ENCODE measurements at places on chromosomes 4 and X.

DNA sequence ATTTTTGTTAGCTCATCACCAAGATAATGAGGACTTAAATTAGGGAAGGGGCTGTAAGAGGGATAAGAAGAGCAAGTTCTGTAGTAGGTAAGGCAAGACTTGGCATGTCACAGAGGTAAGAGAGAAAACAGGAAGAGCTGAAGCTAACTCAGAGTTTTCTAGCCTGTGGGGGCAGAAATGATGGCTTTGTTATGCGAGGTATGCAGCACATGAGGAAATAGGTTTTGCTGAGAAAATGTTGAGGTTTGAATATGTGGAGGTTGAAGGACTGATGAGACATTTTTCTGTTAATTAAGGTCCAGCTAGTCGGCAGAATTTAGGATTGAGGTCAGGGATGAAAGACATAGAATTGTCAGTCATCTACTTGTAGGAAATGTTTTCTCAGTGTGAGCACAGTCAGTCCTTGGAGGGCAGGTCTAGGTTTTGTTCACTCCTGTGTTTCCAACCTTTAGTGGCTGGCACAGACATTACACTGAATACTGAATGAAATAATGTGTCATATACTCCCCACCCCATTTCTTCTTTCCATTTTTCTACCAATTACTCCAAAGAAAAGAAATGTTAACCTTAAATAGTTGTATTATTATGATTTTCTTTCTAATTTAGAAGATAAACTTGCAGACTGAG lies 154.0 kb upstream of the AADAT start:
- DNase-seq: no peak

DNA sequence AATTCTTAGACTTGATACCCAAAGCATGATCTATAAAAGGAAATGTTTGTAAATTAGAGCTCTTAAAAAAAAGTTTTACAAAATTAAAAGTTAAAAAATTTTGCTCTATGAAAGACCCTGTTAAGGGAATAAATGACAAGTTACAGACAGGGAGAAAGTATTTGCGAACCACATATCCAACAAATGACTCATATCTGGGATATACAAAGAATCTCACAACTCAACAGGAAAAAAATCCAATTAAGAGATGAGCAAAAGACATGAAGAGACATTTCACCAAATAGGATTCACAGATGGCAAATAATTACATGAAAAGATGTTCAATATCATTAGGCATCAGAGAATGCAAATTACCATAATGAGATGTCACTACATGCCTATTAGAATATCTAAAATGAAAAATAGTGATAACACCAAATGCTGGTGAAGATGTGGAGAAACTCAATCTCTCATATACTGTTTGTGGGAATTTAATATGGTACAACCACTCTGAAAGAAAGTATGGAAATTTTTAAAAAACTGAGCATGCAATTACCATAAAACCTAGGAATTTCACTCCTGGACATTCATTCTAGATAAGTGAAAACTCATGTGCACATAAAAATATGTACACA lies 100.8 kb upstream of the EOLA2 start:
- no peak for DNase-seq

- no peak for DNase-seq
Measured at GRCh38 chrX:70332600-70332999, 42.7 kb downstream of the KIF4A start.

DNA sequence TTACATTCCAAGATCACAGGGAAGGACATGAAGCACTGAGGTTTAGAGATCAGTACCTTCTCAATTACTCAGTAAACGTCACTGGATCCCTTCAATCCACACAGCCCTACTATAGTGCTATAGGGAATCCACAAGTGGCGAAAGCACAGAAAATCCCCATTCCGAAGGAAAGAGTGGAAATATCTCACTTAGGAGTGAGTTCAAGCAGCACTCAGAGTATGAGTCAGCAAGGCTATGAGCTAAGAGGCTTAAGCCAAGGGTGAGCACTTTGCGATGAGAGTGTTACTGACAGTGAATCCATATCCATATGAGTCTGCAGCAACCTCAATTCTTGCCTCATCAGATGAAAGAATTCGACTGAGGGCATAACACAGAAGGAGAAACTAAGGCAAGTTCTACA lies 165.1 kb downstream of the VSIG4 start:
- no peak for DNase-seq

DNA sequence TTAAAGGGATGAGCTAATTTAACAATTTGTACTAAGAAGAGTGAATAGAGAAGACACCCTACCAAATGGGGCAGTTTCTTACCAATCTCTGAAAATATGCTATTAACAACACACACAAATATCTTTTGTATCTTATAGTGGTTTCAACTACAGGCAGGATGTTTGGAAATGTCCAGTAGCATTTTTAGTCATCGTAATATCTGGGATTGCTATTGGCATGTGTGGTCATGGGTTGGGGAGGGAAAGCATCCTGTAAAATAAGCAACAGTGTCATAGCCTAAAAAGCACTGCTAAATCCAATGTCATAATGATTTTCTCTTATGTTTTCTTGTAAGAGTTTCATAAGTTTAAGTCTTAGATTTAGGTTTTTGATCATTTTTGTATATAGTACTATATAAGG lies 29.3 kb upstream of the ABCG2 start:
- DNase-seq: no peak

DNA sequence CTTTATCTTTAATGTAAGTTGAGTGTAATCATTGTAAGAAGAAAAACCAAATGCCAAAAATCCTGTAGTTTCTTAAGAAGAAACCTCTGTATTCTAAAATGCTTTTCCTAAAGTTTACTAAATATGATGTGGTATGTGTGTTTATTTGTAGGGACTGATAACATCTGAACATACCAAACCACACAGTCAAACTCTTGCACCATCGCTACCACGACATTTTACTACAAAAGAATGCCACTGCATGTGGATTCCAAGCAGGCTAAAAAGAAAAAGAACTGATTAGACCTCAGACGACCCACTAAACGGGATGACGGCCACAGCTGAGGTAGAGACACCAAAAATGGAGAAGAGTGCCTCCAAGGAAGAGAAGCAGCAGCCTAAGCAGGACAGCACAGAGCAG lies 46.1 kb downstream of the LAS1L start:
- DNase-seq: no peak

DNA sequence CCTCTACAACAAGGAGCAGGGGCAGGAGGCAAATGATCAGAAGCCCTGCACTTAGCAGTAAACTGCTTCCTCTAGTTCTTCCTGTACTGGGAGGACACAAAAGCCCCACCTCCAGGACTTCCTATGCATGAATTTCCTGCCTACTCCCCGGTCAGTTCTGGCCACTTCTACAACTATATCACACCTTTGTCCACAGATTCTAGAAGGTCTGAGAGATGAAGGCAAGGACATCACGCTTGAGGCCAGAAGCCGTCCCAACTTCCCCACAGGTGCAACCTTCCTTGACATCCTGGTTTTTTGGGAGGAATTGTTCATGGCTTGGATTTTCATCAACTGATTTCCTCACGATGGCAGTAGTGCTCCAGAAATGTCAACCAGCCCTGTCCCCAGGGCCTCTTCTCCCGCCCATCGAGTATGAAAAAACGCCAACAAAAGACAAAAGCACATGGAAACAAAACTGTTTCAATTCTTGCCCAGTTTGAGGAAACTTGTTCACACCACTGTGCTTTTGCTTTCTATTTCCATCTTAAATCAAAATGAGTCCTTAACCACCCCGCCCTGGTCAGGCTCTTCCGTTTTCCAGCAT lies 206.5 kb upstream of the STK26 start:
- no peak for DNase-seq

GRCh38 chrX:53558646-53559045 lies 124.5 kb upstream of the HSD17B10 start:
- DNase-seq: no peak

GRCh38 chrX:29231800-29232199 lies 644.6 kb downstream of the IL1RAPL1 start:
- DNase-seq: no peak

GRCh38 chr4:169115897-169116254 lies 105.8 kb upstream of the CBR4 start:
- DNase-seq: no peak

DNA sequence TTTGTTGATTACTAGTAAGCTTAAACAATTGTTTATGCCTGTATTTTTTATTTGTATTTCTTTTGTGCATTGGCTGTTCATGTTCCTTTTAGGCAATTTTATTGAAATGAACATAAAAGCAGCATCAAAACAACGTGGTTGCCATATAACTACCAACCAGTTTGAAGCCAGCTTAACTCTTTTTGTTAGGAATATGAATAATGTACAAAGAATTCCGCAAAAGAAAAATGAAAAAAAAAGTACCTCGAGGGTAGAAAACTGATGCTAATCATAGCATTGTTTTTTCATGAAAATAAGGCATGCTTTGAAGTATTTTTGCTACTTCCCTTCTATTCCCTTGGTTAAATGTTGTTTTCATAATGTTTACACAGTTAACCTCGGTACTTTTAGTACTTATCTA lies 1024.0 kb upstream of the SLIT2 start:
- no peak for DNase-seq

All from activated CD8-positive, alpha-beta memory T cell treated with anti-CD3 and anti-CD28 coated beads for 1 hour (primary cell).